ENCODE measurements at places on chromosomes 1 and 21.

- DNase-seq, result no peak
Observed at GRCh38 chr1:199780948-199781670, 246.4 kb upstream of the NR5A2 start.

- no peak for DNase-seq
Observed at GRCh38 chr1:121444096-121444495, 259.3 kb downstream of the SRGAP2C start.

- DNase-seq, result no peak
Observed at GRCh38 chr1:38657207-38657840, 202.2 kb downstream of the RRAGC start.

GRCh38 chr21:37263827-37264600 lies 3.1 kb downstream of the VPS26C start:
- DNase-seq, result no peak

DNA sequence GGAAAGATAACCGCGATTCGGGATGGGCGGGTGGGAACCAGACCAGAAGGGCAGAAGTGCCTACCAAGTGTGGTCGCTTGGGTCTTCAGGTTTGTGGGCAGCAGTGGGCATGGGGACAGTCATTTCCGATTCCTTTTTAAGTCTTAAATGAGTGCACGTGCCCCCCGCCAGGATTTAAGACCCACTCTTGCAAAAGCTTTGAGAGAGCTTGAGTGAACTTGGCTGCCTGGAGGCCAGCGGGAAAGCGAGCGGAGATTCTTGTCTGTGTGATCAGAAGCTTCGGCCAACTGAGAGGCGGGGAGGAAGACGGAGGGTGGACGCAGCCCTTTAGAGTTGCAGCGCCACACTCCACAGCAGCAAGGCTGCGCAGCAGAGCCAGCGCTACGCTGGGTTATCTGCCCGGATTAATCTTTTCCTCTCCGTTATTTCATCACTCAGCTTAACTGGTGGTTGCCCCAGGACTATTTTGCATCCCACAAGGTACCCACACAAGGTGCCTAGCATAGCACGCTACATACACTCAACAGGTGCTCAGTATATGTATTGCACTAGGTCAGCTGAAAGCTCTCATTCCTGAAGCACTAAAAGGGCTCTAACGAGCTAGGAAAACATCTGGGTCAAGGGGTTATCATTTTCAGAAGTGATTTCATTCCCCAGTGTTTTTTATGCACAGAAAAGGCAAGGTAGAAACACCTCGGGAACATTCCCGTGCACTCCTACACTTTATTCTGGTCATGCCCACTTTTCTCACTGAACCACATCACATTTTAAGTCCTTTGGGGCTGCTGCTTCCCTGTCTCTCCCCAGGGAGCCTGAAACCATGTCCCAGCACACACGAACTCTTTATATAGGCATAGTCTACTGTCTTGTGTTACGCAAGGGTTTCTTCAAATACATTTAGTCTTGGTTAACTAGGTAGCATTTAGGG lies 1.5 kb upstream of the BATF3 start:
- peak; percentile 70 for DNase-seq

GRCh38 chr21:44892536-44893277 lies 19.2 kb upstream of the PTTG1IP start:
- DNase-seq, result no peak

GRCh38 chr1:212167098-212167497 lies 118.1 kb upstream of the PPP2R5A start:
- no peak for DNase-seq

DNA sequence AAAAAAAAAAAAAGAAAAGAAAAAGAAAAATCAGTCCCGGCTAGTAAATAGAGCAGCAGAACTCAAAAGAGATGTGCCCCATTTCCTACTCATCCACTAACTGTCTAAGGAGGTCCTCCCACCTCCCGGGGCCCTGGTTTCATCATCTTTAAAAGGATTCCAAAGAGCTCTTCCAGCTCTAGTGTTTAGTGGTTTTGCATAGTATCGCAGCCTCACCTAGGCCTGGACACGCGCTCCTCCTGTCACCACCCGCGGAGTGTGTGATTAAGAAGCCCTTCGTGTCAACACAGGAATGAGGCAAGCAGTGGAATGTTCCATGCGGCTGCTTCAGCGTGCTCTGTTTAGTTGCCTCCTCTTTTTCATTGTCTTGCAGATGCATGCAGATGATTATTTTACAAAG lies 49.0 kb downstream of the LBR start:
- DNase-seq, result peak; percentile 90

- DNase-seq, result no peak
Observed at GRCh38 chr1:209870151-209870831, 42.5 kb downstream of the UTP25 start.

DNA sequence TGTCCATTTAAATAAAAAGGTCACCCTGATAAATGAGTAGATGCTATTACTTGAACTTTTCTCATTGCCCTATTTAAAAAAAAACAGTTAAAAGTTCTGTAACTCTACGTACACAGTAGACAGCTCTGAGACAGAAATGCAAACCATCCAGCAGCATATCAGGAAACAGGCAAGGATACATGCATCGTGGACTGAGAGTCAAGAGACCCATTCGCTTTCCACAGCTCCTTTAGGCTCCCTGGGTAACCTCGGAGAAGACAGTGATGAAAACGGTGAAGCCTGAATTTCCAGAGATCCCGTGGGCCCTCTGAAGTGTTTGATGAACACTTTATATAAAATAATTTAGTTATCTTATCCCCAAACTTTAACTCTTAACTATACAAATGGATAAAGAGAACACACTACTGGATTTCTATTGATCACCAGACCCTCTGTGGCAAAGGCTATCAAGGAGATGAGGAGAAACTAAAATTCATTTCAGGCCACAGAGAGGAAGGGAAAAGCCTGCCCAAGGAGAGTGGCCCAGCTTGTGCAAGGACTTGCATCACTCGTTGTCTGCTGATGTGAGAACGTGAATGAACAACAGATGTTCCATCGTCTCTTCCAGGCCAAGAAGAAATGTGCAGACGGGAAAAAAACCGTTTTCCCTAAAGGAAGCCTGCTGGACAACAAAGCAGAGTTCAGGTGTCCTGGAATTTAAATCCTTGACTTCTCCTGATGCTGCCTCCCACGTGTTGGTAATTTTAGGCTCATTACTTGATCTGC lies 131.0 kb downstream of the TGFBR3 start:
- no peak for DNase-seq

GRCh38 chr1:150981805-150982712 lies at the start of gene ANXA9:
Gene ANXA9 (plus strand): TSS chr1:150982292. CDS start chr1:150983106, 814 bp downstream.
- no peak for DNase-seq

DNA sequence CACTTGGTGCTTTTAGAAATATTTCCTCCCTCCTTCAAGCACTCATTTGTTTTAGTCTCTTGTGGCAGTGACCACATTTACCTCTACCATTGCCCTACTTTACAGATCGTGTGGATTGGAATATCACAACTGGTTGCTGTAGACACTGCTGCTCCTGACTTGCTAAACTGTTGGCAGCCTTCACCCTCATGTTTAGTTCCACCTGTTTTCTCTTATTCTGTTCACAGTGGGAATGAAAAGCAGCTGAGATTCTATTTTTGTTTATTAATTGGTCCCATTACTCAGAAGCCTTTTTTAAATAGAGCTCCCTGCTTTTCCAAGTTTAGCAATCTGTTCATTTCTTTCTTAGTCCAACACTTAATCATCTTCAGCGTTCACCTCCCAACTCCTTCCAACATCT lies 308.9 kb downstream of the RWDD3 start:
- DNase-seq, result no peak

- DNase-seq, result peak; percentile 71
Observed at GRCh38 chr1:23216771-23217420, 406 bp downstream of the HTR1D start.

DNA sequence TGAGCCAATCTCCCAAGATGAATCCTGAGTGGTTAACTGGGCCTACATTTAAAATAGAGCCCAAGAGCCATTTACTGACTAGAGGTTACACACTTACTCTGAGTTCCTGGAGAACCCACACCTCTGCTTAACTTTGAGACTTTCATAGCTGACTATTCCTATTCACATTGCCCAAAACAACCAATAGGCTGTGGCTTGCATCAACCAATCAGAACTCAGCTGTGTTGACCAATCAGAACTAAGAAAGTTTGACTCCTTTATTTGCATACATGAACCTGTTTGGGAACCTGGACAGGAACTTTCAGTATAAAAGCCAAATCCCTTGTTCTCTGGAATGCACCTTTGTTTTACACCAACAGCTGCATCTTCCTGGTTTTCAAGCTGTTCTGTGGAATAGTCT lies 9.5 kb downstream of the ZSWIM5 start:
- DNase-seq, result no peak

DNA sequence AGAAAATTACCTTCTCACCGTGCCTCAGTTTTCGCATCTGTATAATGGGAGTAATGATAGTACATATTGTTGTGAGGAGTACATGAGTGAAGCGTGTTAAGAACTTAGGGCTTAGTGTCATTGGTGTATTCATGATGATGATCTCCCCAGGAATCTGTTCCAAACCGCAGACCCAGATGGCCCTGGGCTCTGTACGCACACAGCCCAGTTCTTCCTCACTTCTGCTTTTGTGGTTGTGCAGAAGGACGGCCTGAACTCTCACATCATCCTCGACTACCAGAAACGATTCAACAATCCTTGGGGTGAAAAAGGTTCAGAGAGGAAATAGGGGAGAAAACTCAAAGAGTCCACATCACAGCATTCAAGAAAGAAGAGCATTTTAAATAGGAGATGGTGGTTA lies 323.0 kb downstream of the CAMTA1 start:
- DNase-seq, result no peak

GRCh38 chr1:33182401-33182841 lies 578 bp upstream of the TRIM62 start:
- peak; percentile 21 for DNase-seq

DNA sequence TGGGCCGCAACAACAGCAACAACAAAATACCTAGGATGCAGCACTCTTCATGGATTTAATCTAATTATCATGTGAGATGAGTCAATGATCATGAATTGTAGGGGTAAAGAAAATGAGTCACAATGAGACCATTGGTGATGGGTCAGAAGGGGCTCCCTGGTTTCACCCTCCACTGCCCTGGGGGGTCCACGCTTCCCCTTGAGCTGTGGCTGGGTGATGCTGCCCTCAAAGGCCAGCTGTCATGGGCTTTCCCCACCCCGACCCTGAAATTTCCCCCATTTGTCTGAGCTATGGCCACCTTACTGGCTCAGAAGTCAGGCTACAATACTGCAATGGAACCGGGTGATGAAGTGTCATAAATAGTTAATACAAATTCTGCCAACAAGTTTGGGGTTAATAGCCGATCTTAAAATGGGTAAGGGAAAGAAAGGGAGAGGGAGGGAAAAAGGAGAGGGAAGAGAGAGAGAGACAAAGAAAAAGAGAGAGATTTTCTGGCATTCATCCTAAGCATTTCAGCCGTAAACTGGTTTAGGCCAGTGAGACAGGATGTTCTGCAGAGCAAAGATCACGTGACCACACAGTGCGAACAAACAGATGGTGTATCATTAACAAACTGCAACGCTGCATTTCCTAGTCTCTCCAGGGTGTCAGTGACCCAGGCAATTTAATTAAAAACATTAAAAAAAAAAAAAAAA lies 143.4 kb upstream of the ERRFI1 start:
- no peak for DNase-seq

DNA sequence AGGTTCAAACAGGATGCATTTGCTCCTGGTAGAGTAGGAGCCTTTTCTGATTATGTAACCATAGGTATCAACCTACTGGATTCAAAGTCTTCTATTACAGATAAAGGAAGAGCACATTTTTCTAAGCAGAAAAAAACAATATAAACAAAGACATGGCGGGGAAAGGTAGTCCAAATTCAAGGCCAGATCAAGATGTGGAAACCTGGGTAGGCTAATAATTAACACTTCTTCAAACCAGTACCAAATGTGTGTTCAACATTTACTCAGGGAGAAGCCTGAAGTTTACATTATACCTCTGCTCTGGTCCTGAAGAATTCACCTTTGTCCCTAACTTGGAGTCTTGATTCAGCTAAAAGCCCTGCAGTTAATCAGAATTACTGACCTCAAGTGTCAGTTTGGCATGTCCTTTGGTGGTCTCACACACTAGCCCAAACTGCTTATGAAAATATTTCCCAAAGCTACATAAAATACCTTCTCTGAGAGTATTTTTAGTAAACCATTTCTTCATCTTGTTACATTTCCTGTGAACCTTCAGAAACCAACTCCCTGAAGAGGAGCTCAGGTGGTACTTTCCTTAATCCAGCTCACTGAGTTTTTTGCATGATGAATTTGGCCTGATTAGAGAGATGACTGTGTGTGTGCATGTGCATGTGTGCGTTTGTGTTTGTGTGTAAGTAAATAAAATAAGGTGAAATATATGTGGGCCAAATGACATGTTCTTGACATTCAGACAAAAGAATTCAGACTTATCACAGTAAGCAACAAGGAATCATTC lies 70.2 kb downstream of the TOR3A start:
- DNase-seq, result no peak

DNA sequence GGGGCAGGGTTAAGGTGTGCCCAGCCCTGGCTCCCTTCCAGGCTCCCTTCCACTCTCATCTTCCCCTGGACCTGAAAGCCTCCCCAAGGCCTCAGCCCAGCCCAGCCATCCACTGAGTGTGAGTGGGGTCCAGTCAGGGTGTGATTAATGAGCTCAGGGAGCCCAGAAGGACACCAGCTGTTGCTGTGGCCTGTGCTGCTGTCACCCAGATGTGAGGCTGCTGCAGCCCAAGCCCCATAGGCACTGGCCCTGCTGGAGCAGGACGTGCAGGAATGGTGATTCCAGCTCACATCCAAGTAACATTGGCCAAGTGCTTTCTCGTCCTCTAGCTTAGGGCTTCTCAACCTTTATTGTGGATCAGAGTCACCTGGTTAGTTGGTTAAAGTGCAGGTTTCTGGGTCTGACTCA lies 77.6 kb downstream of the EPHB2 start:
- no peak for DNase-seq

GRCh38 chr1:211623515-211623914 lies 44.6 kb upstream of the SLC30A1 start:
- no peak for DNase-seq

DNA sequence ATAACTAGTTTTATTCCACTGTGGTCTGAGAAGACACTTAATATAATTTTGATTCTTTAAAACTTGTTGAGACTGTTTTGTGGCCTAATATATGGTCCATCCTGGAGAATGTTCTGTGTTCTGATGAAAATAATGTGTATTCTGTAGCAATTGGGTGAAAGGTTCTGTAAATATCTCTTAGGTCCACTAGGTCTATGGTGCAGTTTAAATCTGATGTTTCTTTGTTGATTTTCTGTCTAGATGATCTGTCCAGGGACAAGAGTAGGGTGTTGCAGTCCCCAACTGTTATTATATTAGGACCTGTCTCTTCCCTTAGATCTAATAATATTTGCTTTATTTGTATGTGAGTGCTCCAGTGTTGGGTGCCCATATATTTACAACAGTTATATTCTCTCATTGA lies 33.9 kb upstream of the PM20D1 start:
- DNase-seq, result no peak

All from HAP-1 (cell line).